ENCODE measurements at places on chromosomes 1 and 21.

- DNase-seq = peak; percentile 71
Measured at GRCh38 chr1:162703708-162704107, 71.4 kb downstream of the DDR2 start.

- DNase-seq = no peak
Measured at GRCh38 chr1:53639996-53640700, 98.8 kb downstream of the GLIS1 start.

GRCh38 chr1:1359664-1360468 is 1.5 kb upstream of the MXRA8 start:
- DNase-seq = peak; percentile 73

DNA sequence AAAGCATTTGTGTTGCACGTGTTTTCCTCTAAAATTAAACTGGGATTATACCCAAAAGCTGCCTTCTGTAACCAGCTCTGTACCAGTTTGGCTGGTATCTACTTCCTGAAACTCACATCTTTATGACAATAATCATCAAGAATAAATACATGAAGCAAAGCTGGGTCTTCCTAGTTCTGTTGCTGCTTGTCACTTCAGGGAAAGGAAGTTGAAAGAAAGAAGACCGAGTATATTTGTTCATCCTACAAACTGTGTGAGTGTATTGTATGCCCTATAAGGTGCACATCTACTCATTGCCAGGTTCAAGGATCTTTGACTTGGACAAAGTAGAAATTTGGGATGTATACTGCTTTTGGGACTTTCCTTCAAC is 29.1 kb upstream of the IFNGR2 start:
- DNase-seq = no peak

DNA sequence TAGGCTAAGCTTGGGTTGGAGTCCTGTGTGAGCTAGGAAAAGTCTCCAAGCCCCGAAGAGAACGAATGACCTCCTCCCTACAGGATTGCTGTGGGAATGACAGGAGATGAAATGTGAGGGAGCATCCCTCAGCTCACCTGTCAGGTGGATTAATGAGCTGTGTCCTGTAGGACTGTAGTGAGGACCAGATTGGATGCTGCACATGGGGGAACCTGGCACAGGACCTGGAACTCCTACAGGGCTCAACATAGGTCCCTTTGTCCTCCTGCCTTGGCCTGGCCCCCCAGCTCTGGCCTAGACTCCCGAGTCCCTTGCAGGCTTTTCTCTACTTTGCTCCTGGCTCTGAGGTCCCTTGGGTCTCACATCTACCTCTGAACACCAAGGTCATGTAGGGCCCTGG is 155.7 kb downstream of the PTPRU start:
- no peak for DNase-seq

- no peak for DNase-seq
Measured at GRCh38 chr1:56484695-56485094, 94.7 kb downstream of the PLPP3 start.

DNA sequence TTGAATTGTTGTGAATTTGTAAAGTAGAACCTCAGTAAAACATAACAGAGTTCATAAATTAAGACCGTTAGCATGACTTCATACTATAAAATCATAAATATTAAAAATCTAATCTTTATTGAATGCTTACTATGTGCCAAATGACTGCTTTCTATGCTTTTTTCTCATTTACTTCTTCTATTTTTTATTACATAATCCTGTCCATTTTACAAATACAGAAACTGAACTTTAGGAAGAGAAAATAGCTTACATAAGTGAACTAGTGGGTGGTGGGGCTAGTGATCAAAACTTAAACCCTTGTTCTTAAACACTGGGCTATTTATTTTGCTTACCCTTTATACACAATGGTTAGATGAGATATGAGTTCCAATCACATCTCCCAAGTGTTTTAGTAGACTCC is 122.3 kb downstream of the ZC3H11B start:
- DNase-seq = no peak

GRCh38 chr1:88731475-88732269 is 47.6 kb downstream of the PKN2 start:
- no peak for DNase-seq

- peak; percentile 56 for DNase-seq
Measured at GRCh38 chr1:192575499-192576189, at the start of gene RGS1. RGS1 (plus strand) TSS chr1:192575773; CDS start chr1:192575793, 20 bp downstream.

DNA sequence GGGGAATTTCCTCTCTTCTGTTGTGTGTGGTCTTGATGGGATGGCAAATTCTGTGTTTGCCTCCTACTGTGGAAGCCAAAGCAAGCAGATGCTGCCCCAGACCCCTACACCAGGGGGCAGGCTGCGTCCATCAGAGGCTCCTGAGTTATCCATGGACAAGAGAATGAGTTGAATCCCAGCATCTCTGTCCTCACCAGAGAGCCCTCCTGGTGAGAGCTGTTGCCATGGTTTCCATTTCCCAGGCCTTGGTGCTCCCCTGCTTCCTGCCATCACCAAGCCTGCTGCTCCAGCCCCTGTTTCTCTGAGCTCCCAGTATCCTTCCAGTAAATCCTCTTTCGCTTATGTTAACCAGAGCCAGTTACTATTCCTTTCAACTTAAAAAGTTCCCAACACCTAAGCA is 20.4 kb upstream of the GNG12 start:
- DNase-seq = peak; percentile 51

- no peak for DNase-seq
Measured at GRCh38 chr1:239735111-239735510, 348.7 kb downstream of the CHRM3 start.

DNA sequence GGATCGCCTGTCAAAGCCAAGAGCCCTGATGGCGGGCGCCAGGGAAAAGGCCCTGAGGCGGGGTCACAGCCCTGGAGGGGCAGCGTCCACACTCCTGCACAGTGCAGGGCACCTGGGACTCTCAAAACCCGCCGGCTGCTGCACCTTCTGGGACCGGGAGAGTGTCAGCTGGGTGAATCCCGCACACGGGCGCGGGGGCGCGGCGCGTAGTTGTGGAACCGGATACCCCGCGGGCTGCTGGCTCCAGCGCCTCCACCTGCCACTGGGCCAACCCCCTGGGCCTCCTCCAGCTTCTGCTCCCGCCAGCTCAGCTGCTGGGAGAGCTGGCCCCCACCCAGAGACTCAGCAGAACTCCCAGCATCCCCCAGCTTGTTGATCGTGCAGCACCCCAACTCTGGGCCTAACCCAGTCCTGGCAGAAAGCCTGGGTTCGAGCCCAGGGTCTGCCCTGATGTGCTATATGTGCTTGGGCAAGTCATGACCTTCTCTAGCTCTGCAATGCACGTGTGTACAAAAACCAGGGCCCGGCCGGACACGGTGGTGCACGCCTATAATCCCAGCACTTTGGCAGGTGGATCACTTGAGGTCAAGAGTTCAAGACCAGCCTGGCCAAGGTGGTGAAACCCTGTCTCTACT is 33.8 kb downstream of the NECAP2 start:
- no peak for DNase-seq

GRCh38 chr1:203077367-203077766 is 8.4 kb downstream of the MYOG start:
- no peak for DNase-seq

- DNase-seq = no peak
Measured at GRCh38 chr1:221688488-221688843, 53.4 kb downstream of the DUSP10 start.

- peak; percentile 46 for DNase-seq
Measured at GRCh38 chr1:206797534-206798383, 25.5 kb upstream of the IL10 start.

DNA sequence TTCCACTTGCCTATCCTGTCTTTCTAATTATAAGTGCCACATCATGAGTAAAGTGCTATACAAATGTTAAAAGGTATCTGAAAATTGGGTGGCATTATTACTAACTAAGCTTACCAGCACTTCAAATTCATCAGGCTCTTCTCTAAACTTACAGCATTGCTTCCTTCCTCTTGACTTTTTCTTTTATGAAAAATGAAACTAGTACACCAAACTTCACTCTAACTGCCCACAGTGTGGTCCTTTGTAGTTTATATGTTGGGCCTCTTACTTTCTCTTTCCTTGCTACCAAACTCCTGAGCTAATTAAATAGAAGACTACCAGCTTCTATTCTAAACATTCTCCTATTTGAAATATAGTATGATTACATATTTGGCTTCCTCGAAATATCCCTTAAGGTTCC is 81.8 kb downstream of the NOTCH2 start:
- no peak for DNase-seq

GRCh38 chr1:83856381-83856780 is 142.6 kb downstream of the TTLL7 start:
- no peak for DNase-seq

GRCh38 chr1:100736746-100737145 is 17.2 kb downstream of the VCAM1 start:
- no peak for DNase-seq

DNA sequence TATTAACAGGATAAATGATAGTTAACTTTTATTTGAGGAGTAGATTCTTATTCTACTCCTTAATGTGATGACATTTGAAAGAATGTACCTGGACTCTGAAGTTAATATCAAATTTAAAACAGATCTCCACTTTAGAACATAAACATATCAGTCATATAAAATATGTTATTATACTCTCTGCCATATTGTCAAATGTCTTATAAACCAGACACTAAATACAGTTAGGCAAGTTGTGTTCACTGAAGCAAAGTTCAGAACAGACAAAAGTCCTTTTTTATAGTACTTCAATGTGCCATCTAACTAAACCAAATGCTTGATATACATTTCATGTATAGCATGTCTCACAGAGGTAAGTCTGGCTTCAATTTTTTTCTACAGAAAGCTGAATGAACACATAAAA is 285.2 kb downstream of the AKT3 start:
- DNase-seq = no peak

DNA sequence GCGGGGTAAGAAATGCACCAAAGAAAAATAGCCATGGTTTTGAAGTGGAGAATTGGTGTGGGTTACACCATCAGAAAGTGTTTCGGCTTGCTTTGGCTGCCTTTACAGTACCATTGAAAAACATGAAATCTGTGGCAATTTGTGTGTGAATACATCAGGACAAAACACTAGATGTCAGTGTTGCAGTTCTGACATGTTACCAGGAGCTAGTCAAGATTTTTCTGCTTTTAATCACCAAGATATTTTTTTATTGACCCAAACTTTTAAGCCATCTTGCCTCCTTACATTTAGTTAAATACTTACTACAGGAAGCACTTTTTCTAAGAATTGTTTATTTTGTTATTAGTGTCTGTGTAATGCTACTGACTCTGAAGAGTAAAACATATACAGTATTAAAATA is 14.3 kb downstream of the RRP15 start:
- DNase-seq = peak; percentile 68

- no peak for DNase-seq
Measured at GRCh38 chr21:42545317-42545716, 31.7 kb downstream of the SLC37A1 start.

- DNase-seq = no peak
Measured at GRCh38 chr1:222182641-222183040, 365.3 kb downstream of the HHIPL2 start.

DNA sequence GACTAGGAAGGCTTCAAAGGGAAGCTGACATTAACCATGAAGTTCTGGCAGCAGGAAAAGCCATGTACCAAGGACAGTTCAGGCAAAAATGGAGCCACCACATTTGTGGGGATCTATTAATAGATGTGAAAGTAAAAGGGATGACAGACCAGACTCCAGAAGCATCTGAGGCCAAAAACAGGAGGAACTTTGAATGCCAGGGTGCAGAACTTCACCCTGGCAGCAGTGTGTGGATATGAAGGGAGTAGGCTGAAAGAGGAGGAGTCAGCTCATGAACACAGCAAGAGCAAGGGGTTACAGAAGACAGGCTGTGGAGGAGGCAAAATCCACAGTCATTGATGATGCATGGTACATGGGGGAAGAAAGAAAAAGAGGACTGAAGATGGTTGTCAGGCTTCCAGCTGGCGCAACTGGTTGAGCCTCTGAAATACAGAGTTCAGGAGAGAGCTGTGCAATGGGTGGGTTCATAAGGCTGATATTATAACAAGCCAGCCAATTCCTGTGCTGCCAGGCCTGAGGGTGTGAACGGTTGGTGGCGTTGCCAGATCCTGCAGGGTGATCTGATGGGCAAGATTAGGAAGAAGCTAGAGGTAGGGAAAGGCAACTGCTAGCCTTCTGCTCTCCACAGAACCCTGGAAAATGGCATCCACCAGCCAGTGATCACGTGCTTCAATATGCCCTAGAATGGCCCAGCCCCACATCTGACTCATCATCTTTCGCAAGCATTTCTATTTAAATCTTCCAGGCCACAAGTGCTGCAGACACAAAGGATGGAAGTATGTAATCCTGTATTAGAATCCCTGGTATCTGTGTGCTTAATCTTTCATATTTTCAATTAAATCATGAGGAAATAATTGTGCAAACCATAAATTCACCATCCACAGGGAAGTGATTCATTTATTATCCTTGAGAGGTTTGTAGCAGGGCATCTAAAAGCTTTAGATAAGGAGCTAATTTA is 81.9 kb downstream of the SLC25A24 start:
- DNase-seq = no peak

DNA sequence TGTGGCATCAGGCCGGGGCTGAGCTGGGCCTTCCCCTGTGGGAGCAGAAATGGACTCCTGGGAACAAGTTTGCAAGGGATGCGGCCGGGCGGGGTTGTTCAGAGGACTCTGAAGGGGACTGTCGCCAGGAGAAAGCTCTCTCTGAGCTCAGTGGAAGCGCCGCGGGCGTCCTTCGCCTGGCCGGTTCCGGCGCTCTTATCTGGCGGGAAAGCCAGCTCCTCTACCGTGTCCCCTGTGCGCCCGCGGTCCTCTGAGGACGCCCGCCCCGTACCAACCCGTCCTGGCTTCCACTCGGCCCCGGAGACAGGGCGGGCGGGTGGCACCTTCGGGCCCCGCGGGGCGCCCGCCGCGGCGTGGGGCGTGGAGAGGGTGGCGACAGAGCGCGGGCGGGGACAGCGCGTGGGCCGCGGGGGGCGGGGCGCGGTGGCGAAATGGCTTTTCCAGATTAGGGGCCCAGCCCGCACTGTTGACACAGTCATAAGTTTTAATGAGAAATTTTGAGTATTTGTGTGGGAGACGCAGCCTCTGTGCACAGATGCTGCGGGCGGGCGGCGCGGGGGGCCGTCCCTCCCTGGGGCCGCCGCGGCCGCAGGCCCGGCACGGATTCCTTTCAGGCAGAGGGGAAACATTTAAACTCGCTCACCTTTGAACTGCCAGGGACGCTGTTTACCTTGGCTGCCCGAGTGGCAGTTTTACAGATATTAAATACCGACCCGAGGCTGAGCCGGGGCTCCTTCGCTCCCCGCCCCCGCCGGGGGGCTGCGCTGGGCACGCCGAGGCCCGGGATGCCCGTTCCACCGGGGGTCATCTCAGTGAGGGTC is 70.2 kb downstream of the FOXD2 start:
- peak; percentile 67 for DNase-seq

GRCh38 chr1:37474697-37475379 is 458 bp downstream of the ZC3H12A start:
- peak; percentile 35 for DNase-seq

DNA sequence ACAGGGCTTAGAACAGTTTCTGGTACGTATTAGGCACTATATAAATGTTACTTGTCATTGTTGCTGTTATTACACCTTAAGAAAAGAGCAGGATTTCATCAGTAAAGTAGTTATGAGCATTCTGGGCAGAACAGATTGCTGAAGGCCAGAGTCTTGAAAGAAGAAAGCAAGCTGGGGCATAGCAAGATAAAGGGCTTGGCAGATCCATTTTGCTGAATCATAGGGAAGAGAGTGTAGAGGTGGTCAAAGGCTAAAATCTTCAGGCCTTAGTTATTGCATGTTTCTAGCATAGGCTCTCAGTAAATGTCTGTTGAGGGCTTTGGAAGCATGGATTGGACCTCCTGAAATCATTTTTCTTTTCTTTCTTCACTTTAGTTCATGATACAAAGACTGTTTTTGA is 67.5 kb downstream of the PLA2G4A start:
- DNase-seq = no peak
